Peyer's patch (tissue), 4 donors: ENCODE measurements at places on chromosomes 3 and 15. TPM values are rescaled to one million over a fixed set of nuclear protein-coding genes. Genes with fewer than 3 reads are reported as not detected.

Gene RTF1
- total RNA-seq, result 22.2 TPM

Gene FANCD2OS
- not detected for total RNA-seq

Gene IQCF5
- not detected for total RNA-seq

Gene GPR176
- total RNA-seq, result 4.3 TPM

Gene PRICKLE2
- 7.9 TPM for total RNA-seq

Gene MEX3B
- 0.40 TPM for total RNA-seq

Gene MCTP2
- total RNA-seq, result 72.3 TPM

Gene A4GNT
- total RNA-seq, result not detected

Gene GMNC
- not detected for total RNA-seq

Gene FBN1
- total RNA-seq, result 257 TPM

Gene NR1I2
- total RNA-seq, result 56.9 TPM

Gene FAM219B
- 61.9 TPM for total RNA-seq

Gene PROS1
- 15.4 TPM for total RNA-seq

Gene MRPL47
- 20.6 TPM for total RNA-seq

Gene AADACL2
- total RNA-seq, result 1.3 TPM

Gene KY
- not detected for total RNA-seq

Gene DAZL
- not detected for total RNA-seq

Gene DPP8
- total RNA-seq, result 42.4 TPM

Gene CADM2
- 22.3 TPM for total RNA-seq

Gene SPESP1
- total RNA-seq, result not detected

Gene DUOXA1
- 1.2 TPM for total RNA-seq

Gene CCR8
- total RNA-seq, result not detected

Gene C3orf49
- not detected for total RNA-seq

Gene CACNA2D3
- total RNA-seq, result not detected

Gene CLDN16
- not detected for total RNA-seq

Gene COX17
- 41.9 TPM for total RNA-seq

Gene IL12A
- total RNA-seq, result not detected

Gene FLNB
- total RNA-seq, result 484 TPM

Gene ST8SIA2
- not detected for total RNA-seq

Gene CCRL2
- total RNA-seq, result 13.5 TPM

Gene MST1
- 62.9 TPM for total RNA-seq

Gene NLGN1
- total RNA-seq, result 0.18 TPM

Gene MCF2L2
- 0.67 TPM for total RNA-seq

Gene TRIM42
- not detected for total RNA-seq

Gene GOLGA6L4
- total RNA-seq, result 1.1 TPM

Gene PIF1
- total RNA-seq, result 8.5 TPM

Gene ACP3
- 11.9 TPM for total RNA-seq

Gene CD80
- 19.8 TPM for total RNA-seq

Gene HEG1
- total RNA-seq, result 52.8 TPM

Gene MNS1
- 3.2 TPM for total RNA-seq

Gene CCDC80
- 26.4 TPM for total RNA-seq

Gene CTXND1
- 5.0 TPM for total RNA-seq

Gene DUOX2
- total RNA-seq, result 0.19 TPM

Gene CYP8B1
- total RNA-seq, result not detected

Gene KBTBD13
- not detected for total RNA-seq

Gene AGBL1
- total RNA-seq, result 0.40 TPM

Gene MAGEL2
- total RNA-seq, result not detected
